ENCODE measurements at places on chromosomes 3 and 15.

DNA sequence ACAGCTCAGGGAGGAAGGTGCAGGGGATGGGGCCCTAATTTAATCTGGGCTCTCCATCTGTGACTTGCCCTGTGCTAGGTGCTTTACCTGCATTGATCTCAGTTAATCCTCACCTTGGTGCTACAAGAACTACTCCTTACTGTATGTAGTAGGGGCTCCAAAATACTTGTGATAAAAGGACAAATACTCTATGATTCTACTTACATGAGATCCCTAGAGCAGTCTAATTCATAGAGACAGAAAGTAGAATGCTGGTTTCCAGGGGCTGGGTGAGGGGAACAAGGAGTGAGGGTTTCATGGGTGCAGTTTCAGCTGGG lies 67.2 kb downstream of the SLC6A1 start:
- DNase-seq = no peak

DNA sequence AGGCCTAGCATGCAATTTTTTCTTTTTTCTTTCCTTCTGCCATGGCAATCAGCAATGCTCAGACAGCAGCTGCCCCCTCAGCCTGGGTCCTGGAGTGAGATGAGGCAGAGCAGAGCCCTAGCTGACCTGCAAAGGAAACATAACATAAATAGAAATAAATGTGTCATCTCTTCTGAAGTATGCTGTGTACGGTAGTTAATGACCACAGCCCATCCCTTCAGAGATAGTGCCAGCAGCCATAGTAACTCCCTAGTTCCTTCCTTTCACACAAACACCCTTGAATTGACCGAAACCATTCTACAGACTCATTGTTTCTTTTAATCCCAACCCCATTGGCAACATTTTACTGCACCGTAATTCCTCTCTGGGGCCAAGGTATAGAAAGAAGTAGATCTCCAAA lies 8.4 kb upstream of the CD47 start:
- no peak for DNase-seq

- DNase-seq = no peak
Measured at GRCh38 chr3:41836360-41837134, 125.4 kb downstream of the ULK4 start.

- DNase-seq = no peak
Measured at GRCh38 chr3:34239287-34239686, 440.9 kb downstream of the PDCD6IP start.

GRCh38 chr3:160637086-160637485 lies 39.9 kb upstream of the ARL14 start:
- DNase-seq = no peak

DNA sequence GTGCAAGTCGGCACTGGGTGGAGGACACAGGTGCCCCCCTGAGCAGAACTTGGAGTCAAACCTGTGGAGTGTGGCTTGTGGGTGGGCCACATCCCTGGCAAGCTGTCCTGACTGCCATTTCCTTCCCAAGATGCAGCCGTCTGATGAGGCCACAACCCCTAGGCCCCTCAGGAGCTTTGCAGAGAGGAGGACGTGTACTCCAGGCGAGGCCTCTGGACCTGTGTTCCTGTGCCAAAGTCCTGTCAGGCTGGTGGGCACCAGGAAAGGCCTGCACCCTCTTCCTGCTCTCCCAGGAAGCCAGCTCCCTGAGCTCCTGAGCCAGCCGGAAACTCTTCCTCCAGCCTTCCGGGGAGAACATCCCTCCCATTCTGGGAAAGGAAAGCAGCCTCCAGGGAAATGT lies 48.5 kb downstream of the CMTM6 start:
- no peak for DNase-seq

DNA sequence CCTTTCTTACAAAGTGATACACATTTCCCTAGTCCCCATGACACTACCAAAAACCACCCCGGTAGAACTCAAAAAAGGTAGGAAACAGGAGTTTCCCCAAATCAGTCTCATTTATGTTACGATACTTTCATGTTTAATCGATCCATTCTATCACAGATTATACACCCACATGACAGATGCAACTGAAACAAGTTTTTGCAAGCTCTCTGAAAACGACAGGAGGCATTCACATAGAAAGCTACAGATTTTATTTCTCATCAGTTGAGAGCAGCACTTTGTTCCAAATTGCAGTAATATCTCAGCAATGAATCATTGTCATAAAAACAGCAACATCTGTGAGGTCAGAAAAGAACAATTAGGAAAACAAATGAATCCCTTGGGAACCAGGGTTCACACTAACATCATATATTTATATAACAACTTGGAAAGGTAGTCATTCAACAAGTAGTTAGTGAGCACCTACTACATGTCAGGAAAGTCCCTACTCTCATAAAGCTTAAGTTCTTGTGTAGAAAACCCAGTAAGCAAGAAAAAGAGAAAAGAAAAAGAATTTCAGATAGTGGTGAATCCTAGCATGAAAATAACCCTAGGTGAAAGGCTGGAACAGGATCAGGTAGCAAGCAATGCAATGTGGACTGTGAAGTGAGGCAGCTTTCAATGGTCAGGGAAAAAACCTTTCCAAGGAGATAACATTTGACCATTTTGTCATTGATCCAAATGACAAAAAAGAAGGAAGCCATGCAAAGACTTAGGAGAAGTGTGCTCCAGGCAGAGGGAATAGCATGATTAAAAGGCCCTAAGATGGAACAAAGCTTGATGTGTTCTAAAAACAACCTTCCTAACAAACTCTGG lies 8.3 kb downstream of the PLD1 start:
- DNase-seq = no peak

GRCh38 chr3:127044996-127045395 lies 62.1 kb downstream of the PLXNA1 start:
- no peak for DNase-seq

- DNase-seq = no peak
Measured at GRCh38 chr15:72887376-72887775, 103.8 kb upstream of the ADPGK start.

- no peak for DNase-seq
Measured at GRCh38 chr15:99328106-99329072, 77.1 kb downstream of the LRRC28 start.

- peak; percentile 0 for DNase-seq
Measured at GRCh38 chr3:161349529-161350312, 21.6 kb downstream of the SPTSSB start.

GRCh38 chr3:120245386-120245785 lies 39.6 kb downstream of the GPR156 start:
- no peak for DNase-seq

- DNase-seq = no peak
Measured at GRCh38 chr15:99731336-99732123, 1.7 kb downstream of the LYSMD4 start.

- no peak for DNase-seq
Measured at GRCh38 chr3:60765776-60766175, 485.5 kb downstream of the FHIT start.

GRCh38 chr15:41160639-41161315 lies 44.7 kb upstream of the INO80 start:
- no peak for DNase-seq

- DNase-seq = no peak
Measured at GRCh38 chr3:32302601-32303398, 64.3 kb downstream of the CMTM8 start.

GRCh38 chr3:152148579-152148978 lies 120.2 kb upstream of the MBNL1 start:
- DNase-seq = no peak

DNA sequence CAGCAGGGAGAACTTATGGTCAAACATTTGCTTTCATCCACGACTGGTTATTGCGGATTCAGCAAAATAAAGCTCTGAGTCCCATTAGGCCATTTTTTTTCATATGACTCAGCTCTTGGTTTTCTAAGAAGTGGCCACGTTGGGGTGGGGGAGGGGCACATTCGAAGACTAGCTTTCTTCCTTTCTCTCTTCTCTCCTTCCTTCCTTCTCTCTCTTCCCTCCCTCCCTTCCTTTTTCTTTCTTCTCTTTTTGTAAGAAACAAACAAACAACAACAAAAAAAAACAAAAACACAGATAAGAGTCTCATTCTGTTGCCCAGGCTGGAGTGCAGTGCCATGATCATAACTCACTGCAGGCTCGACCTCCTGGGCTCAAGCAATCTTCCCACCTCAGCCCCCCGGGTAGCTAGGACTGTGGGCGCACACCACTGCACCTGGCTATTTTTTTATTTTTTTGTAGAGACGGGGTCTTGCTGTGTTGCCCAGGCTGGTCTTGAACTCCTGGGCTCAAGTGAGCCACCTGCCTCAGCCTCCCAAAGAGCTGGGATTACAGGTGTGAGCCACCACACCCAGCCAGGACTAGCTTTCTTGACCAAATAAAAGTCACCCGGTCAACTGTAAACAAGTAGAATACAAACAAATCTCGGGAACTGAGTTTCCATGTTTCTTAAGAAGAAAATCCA lies 41.6 kb downstream of the ABCC5 start:
- no peak for DNase-seq

- DNase-seq = no peak
Measured at GRCh38 chr3:31291818-31292217, 240.9 kb upstream of the STT3B start.

GRCh38 chr3:171470714-171471227 lies 10.6 kb upstream of the TNIK start:
- DNase-seq = no peak

- no peak for DNase-seq
Measured at GRCh38 chr3:66962664-66963063, 35.4 kb upstream of the KBTBD8 start.

DNA sequence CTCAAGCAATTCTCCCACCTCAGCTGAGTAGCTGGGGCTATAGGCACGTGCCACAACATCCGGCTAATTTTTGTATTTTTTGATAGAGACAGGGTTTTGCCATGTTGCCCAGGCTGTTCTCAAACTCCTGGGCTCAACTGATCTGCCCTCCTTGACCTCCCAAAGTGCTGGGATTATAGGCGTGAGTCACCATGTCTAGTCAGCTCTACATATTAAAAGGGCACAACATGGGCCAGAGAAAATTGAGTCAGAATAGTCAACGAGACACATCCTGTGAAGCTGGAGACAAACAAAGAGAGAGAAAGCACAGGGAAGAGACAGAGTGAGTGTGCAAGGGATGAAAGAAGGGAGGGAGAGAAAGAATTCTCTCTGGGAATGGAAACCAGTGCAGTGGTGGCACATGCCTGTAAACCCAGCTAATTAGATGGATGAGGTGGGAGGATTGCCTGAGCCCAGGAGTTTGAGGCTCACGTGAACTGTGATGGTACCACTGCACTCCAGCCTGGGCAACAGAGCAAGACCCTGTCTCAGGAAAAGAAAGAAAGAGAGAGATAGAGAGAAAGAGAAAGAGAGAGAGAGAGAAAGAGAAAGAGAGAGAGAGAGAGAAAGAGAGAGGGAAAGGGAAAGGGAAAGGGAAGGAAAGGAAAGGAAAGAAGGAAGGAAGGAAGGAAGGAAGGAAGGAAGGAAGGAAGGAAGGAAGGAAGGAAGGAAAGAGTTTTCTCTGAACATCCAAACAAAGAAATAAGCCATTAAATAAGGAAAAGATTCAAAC lies 107.2 kb upstream of the SLC25A36 start:
- no peak for DNase-seq

- DNase-seq = no peak
Measured at GRCh38 chr3:53675022-53675697, 171.1 kb downstream of the CHDH start.

GRCh38 chr3:178393146-178393545 lies 143.1 kb upstream of the KCNMB2 start:
- DNase-seq = no peak

- DNase-seq = no peak
Measured at GRCh38 chr3:158642474-158643210, 1.7 kb upstream of the GFM1 start.

GRCh38 chr3:46665763-46666452 lies 27.6 kb downstream of the ALS2CL start:
- no peak for DNase-seq

GRCh38 chr3:107421170-107421792 lies 44.0 kb downstream of the CCDC54 start:
- no peak for DNase-seq

GRCh38 chr3:170517242-170517945 lies 68.5 kb downstream of the SLC7A14 start:
- DNase-seq = no peak

- no peak for DNase-seq
Measured at GRCh38 chr15:50046867-50047266, 72.2 kb downstream of the ATP8B4 start.

- DNase-seq = no peak
Measured at GRCh38 chr3:22117091-22117490, 366.1 kb upstream of the ZNF385D start.

GRCh38 chr3:23127196-23127595 lies 75.9 kb upstream of the UBE2E2 start:
- DNase-seq = no peak

DNA sequence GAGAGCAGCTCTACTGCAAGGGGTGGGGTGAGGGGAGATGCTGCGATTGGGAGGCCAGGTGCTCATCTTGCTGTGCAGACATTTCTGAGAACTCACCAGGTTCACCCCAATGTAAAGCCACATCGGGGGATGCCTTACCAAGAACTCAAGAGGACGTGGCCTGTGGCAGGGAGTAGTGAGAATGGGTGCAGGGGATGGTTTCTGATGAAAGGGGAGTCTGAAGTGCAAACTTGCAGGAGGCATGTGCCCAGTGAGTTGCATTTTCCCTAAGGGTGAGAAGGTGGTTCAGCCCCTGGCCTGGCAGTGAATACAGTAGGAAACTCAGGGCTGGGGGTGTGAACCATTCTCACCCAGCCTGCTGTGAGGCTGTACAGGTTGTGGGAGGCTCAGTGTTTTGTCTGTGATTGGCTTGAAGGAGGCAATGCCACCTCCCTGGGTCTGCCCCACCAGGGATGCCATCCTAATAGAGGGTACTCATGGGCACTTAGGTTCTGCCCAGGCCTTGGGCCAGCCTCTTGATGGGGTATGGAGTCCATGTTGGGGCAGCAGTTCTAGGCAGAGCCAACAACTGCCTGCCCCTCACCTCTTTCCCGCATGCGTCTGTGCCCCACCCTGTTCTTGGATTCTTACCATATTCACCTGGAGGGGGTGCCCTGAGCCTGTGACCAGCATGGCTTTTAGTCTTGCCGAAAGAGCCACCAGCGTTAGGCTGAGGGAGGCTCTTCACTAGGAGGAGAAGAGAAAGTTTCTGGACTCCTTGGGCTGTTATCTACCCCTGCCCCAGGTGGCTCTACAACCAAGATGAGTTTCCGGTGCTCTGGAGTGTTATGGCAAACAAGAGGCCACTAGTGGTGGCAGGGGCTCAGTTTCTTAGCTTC lies 4.5 kb downstream of the HEMK1 start:
- peak; percentile 56 for DNase-seq

DNA sequence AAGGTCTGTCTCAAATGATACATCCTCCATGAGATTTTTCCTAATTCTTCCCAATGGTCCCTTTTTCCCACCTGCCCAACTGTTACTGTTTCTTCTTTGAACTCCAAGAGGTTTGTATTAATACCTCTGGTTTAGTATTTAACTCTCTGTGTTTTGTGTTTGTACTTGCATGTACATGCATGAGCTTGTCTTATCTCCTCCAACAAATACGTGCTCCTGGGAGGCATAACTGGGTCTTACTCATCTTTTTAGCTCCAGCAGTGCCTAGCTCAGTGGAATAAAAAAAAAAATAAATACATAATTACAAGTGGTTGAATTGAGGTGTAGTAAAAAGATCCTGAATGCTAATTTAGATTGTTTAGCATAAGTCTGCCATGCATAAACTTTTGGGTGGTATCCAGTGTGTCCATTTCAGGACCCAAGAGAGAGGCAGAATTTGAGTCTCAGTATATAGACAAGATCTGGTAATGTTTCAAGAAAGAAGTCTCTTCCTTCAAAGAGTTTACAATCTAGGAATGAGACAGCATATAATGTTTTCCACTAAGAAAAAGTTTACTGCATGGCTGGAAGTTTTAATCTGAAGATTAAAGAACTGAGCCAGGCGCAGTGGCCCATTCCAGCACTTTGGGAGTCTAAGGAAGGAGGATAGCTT lies 1.7 kb upstream of the LYSMD2 start:
- DNase-seq = no peak

GRCh38 chr15:67242708-67243111 lies 11.8 kb downstream of the AAGAB start:
- DNase-seq = no peak

- DNase-seq = no peak
Measured at GRCh38 chr3:127329631-127330285, 41.9 kb upstream of the PRR20G start.

Measured in activated T-helper 9 cell treated with anti-CD3 and anti-CD28 coated beads, Interleukin-2, amount 50 U/mL, for 16 hours (primary cell).